ENCODE measurements at places on chromosomes 7 and 10.
A peak's percentile ranks its signal among the peaks of the same experiment; 100 is the strongest.

- no peak for DNase-seq
These were observed 8.1 kb upstream of the VIPR2 start for GRCh38 chr7:159152816-159153215.

DNA sequence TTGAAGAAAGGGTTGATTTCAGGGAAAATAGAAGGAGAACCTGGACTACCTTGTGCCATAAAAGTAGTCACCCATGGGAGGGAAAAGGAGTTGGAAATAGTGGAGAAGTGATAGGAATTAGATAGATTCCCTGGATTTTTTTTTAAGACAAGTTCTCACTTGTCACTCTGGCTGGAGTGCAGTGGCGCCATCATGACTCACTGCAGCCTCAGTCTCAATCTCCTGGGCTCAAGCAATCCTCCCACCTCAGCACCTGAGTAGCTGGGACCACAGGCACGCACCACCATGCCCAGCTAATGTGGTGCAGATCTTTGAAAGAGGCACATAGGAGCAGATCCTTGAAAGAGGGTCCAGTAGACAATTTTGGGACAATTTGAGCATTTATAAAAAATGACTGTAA is 9.5 kb upstream of the BLNK start:
- DNase-seq = no peak

DNA sequence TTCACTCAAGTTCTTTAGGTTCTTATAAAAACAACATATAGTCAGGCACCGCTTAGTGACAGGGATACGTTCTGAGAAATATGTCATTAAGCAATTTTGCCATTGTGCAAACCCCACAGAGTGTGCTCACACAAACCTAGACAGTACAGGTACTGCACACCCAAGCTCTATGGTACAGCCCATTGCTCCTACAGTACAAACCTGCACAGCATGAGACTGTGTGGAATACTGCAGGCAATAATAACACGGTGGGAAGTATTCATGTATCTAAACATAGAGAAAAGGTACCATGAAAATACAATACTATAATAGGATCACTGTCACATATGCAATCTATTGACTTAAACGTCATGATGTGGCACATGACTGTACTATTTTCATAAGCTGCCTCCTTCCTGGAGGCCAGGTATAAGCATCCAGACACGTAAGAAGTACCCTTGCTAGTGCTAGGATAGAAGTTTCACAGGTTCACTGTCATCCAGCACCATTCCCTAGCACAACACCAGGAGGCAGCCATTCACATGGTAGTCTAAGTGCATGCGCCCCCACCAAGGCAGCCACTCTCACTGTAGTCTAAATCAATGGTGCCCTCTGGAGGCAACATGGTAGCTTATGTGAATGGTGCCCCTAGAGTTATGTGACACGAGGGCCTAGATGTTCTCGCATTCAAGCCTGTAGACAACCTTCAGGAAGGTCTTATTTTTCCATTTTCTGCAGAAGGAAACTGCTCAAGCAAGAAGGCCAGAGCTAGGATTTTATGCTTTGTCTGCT is 98.5 kb downstream of the ARHGAP22 start:
- DNase-seq = no peak

GRCh38 chr7:53325061-53325460 is 289.6 kb downstream of the POM121L12 start:
- no peak for DNase-seq

DNA sequence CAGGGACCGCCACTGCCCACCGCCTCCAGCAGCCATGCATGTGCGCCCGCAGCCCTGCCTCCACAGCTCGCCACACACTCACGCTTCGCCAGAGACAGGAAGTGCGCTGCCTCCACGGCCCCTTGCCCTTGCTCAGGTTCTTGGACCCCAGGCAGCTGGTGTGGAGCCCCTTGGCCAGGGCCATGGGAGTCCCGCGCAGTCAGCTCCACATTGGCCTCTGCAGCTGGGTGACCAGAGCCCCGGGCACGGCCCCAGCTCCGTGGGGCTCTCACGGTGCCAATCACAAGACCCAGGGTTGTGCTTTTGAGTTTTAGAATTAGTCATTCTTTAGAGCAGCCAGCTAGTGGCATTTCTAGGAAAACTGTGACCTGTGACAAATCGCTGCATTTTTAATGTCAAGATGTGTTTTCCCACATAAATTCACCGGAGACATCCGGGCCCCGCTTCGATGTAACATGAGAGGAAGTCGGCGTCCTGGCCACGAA is 4.3 kb upstream of the UTF1 start:
- DNase-seq = peak; percentile 19

GRCh38 chr10:88415533-88416130 is 167.5 kb downstream of the RNLS start:
- DNase-seq = no peak

GRCh38 chr10:114024876-114025610 is 18.6 kb upstream of the ADRB1 start:
- no peak for DNase-seq

All from activated T-cell treated with anti-CD3 and anti-CD28 coated beads, Interleukin-2, amount 50 U/mL, for 72 hours (primary cell).